ENCODE measurements at places on chromosomes 3 and 15. TPM values are rescaled to one million over a fixed set of nuclear protein-coding genes. Genes with fewer than 3 reads are reported as not detected.

DNA sequence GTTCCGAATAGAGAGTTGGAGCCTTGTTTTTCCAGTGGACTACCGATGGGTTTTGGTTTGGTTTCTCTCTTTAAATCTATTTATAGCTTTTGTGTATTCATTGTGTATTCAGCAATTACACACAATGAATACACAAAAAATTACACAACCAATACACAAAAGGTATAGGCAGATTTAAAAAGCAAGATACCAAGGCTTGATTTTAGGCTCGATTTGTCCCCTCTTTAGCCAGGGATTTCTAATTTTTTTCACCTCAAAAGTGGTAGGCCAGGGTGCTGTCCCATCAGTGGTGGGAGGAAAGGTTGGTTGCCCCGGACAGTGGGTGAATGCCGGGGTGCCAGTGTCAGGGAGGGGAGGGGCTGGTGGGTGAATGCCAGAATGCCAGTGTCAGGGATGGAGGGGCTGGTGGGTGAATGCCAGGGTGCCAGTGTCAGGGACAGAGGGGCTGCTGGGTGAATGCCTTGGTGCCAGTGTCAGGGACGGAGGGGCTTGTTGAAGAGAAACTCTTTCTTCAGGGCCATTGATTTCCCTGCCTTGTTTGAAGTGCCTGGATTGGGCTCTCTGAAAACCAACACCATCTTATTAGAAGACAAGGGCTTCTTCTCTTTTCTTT lies 186.2 kb downstream of the GOLGA6L6 start:
- no peaks in the 10 kb centered on the region for H3K27me3 ChIP-seq
- H3K4me1 ChIP-seq: no peaks in the 10 kb centered on the region
- DNase-seq: no peak

- H3K27ac ChIP-seq: no peak overlapping the region
- no peaks in the 10 kb centered on the region for H3K27me3 ChIP-seq
- H3K4me1 ChIP-seq: no peaks in the 10 kb centered on the region
- no peak for DNase-seq
- no peaks in the 10 kb centered on the region for H3K36me3 ChIP-seq
Measured at GRCh38 chr3:109265295-109265694, 51.0 kb downstream of the DPPA2 start.

DNA sequence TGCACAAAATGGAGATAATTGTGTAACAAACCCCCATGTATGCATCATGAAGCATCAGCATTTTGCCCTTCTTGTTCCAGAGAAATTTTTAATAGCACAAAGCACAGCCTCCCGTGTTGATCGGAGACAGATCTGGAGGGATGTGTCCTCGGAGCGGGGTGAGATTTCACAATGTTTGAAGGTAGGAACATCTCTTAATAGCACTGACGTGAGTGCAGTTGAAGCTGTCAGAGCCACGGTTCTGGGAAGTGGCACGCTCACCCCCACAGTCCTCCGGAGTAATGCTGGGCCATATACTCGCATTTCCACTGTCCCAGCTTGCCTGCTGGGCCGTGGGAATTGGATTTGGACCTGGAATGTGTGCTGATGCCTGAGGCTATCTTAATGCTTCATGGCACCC lies 24.1 kb downstream of the ARPP21 start:
- DNase-seq: no peak
- no peaks in the 10 kb centered on the region for H3K36me3 ChIP-seq
- H3K27ac ChIP-seq: no peak overlapping the region
- peaks cover 8% of the 10 kb centered on the region for H3K4me1 ChIP-seq
- H3K4me3 ChIP-seq: no peak overlapping the region

GRCh38 chr15:42356851-42357250 lies 2.5 kb upstream of the CAPN3 start:
- no peak for DNase-seq
- H3K27me3 ChIP-seq: no peaks in the 10 kb centered on the region
- no peak overlapping the region for H3K27ac ChIP-seq
- no peaks in the 10 kb centered on the region for H3K4me1 ChIP-seq
- H3K4me3 ChIP-seq: no peak overlapping the region

The TMEM108 gene
- total RNA-seq: 12.1 TPM

The CD200 gene
- 7.9 TPM for total RNA-seq

Data from esophagus muscularis mucosa (tissue), 4 donors.